Stimulated activated CD4-positive, alpha-beta T cell treated with anti-CD3 and anti-CD28 coated beads, Interleukin-2, amount 100 ng/mL, for 24 hours (primary cell): ENCODE measurements at places on chromosomes 13 and 19.

- DNase-seq = no peak
Observed at GRCh38 chr13:25429466-25429865, 57.7 kb downstream of the ATP8A2 start.

DNA sequence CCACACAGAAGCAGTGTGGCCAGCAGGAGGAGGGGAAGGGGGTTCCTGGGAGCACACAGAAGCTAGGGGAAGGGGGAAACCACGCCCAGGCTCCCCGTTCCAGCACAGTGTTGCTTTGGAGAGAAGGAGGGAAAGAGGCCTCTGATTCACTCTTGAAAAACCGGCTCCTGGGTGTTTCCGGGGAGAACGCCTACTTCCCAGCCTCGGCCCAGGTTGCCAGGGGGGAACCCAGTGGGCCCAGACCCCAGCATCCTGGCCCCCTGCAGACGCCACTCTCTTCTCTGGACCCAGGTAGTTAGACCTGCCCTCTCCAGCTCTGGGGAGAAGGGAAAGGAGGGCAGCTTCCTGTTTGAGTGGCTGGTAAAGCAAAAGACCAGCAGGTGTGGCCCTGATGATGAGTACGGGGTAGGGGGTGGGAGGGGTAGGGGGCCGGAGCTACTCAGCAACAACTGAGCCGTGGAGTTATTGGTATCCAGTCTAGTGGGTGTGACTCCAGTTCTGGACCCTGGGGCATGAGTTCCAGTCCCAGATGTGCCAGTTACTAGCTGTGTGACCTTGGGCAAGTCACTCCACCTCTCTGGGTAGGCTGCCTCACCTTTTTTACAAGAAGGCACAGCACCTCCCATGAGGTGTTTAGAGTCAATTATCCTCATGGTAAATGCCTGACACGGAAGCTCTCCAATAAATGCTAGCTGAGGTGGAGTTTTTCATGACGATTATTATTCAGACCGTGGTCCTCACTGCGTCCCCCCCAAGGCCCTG, 836 bp downstream of the GIPC1 start:
- DNase-seq = no peak

GRCh38 chr13:113045251-113046127, 60.1 kb upstream of the F7 start:
- DNase-seq = no peak

DNA sequence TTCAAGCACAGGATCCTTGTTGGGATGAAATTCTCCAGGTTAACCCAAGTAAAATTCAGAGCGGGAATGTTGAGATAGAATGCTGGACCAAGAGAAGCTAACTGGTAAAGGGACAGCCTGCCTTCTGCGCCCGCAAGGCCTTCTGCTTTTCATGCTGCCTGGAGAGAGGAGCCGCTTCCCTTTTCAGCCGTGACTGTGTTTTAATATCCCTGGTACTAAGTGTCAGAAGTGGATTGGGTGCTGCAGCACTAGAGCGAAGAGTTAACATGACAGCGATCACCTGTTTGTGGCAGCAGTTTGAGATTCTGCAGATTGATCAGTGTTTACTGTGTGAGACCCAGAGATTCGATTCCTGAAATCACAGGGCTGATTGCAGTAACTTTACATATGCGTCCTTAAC, 197.4 kb upstream of the ZNF536 start:
- no peak for DNase-seq

- no peak for DNase-seq
Observed at GRCh38 chr19:15922021-15922420, 12.3 kb downstream of the CYP4F11 start.

DNA sequence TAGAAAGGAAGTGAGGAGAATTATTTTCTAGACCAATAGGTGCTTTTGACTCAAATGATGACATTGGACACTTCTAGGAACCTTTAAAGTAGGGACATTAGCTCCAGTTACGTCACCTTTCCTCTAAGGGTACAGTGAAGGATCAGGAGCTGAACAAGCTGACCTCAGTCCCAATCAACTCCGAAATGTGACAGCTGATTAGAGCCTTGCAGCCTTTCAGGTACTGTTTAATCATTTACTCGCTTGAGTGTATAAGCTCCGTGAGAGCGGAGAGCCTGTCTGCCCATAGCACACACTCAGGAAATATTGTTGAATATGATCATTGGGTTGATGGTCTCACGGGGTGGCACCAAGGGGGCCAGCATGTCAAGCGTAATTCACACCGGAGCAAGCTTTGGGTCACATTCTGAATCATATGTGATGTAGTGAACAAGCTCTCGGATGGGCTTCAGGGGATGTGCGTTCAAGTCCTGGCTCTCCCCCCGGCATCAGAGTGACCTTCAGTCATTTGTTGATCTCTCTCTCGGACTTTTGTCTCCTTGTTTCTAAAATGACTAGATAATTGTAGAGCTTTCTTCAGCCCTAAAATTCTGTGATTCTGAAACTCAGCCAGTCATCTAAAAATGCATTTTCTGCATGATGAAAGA, 141.9 kb downstream of the ZIC5 start:
- no peak for DNase-seq

- DNase-seq = peak; percentile 64
Observed at GRCh38 chr19:41993612-41994483, at the start of gene ATP1A3. TSS of gene ATP1A3 (minus strand) at chr19:41994230. CDS start at chr19:41994076, 154 bp downstream.

DNA sequence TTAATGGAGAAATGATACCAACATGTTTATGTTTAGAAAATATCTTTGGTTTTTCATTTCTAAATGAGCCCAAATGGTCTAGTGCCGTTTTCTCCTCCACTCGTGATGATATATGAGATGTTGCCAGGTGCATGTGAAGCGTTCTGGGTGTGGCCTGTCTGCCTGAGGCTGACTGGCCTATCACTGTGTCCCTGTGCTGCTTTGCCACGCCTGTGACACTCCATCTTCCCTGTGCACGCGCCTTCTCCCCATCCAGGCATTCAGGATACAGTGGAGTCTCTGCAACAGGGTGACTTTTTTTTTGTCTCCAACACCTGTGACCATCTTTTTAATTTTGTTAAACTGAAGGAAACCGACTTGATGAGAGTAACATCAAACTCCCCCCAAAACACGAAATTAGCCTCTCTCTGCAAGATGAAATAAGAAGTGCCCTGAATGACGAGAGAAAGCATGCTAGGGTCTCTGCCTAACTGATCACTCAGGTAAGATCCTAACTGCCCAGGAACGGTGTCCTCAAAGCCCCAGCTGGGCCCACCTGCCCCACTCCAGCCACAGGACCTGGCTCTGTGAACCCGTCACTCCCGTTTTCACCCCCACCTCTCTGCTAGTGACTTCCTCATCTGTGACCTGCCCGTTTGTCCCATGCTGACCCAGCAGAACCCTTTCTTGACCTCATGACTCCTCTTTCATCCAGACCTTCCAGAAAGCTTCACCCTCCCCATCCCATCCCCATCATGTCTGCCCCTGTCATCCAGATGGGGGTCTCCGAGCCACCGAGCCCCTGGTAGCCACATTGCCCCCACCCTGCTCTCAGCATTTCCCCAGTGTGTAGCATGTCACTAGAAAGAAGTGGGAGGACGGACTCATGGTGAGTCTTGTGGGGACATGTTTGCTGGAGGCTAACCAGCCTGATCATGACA, 33.2 kb upstream of the TFDP1 start:
- no peak for DNase-seq

GRCh38 chr13:88118952-88119351, 447.8 kb downstream of the SLITRK5 start:
- no peak for DNase-seq

DNA sequence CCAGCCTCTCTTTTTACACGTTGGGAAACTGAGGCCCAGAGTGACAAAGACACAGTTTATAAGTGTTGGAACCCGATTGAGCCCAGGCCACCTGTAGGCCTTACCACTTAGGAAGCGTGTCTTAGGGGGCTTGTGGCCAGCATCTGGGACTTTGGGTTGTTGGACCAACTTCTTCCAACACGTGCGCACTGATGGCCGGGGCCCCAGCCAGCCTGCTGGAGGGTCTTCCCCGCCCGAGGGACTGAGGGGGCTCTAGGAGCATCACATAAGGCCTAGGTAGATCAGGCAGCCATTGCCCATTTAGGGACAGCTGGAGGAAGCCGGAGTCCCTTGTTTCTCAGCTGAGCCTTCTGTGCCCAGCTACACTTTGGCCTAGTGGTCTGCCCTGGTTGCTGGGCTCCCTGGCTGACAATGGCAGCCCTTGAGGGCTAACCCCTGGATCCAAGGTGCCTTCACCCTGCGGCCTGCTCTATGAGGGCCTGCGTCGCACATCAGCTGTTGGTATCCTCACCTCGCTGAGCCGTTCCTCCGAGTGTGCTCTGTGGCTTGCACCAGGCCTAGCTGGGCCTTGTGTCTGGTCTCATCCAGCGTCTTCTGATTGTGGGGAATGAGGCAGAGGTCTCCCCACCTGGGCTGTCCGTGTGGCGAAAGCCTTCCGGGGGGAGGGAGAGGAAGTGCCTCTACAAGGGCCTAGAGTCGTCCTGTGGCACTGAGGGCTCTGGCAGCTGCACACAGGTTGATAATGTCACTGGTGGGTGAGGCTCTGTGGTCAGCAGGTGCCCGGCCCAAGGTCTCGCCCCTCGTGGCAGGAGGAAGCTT, 1.2 kb downstream of the RAB11B start:
- no peak for DNase-seq

DNA sequence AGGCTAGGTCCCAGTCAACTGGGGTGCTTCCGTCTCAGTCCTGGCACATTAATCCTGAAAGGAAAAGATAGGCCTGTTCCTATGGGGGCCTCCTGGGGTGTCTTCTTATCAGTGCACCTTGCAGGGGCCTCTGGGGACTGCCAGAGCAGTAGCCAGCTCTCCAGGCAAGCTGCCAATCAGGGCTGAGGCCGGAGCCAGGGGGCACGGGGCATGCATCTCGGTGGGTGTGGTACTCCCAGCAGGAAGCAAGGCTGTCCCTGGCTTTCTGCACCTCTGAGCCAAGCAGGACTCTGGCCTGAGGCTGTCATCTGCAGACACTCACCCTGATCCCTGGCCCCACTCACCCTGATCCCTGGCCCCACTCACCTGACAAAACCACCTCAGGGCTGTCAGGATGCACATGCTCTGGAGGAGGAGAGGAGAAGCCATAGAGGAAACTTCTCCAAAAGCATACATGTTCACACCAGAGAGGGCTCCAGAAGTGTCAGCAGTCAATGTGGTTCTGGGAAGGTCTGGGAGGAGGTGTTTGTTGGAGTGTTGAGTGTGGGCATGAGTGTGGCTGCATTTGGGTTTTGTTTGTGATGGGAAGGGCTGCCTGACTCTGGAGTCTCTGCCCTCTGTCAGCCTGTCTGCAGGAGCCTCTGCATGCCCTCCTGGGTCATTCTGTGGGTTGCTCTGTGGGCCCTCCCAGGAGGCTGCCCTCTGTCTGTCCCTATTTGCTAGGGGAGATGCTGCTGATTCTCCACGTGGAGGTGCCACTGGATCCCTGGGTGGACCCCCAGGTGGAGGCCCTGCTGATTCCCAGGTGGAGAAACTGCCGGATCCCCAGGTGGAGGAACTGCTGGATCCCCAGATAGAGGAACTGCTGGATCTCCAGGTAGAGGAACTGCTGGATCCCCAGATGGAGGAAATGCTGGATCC, 22.7 kb upstream of the KCTD15 start:
- no peak for DNase-seq

- no peak for DNase-seq
Observed at GRCh38 chr13:67120872-67121531, 109.1 kb downstream of the PCDH9 start.

DNA sequence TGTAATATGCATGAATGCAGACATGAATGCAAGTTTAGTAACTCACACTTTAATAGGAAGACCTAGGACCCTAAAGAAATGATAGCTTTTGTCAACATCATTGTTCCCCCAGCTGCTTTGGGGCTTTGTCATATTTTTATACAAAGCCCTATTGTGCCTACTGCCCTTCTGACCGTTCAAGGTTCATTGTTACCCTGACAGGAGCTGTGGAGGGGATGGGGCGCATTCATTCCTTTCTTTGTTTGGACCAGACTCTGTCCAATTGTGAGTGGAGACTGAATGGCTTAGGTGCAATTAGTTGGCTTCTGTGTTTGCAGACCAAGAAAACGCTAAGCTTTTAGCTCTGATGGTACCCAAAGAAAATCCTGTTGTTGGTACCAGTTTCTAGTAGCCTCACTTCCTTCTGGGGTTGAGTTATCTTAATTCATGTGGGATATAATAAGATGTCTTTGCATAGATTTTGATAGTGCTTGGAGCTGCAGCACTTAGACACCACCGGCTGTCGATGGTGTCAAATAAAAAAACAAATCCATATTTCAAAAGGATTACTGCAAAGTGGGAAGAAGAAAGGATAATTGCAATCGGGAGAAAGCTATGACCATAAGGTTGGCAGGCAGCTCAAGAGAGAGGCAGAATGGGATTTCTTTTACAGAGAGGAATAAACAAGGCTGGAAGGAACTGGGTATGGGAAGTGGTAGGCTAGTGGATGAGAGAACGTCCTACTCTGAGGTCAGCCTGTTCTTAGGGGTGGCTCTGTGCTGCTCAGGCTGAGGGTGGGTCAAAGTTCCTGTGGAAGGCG, 133.9 kb upstream of the TMTC4 start:
- no peak for DNase-seq

DNA sequence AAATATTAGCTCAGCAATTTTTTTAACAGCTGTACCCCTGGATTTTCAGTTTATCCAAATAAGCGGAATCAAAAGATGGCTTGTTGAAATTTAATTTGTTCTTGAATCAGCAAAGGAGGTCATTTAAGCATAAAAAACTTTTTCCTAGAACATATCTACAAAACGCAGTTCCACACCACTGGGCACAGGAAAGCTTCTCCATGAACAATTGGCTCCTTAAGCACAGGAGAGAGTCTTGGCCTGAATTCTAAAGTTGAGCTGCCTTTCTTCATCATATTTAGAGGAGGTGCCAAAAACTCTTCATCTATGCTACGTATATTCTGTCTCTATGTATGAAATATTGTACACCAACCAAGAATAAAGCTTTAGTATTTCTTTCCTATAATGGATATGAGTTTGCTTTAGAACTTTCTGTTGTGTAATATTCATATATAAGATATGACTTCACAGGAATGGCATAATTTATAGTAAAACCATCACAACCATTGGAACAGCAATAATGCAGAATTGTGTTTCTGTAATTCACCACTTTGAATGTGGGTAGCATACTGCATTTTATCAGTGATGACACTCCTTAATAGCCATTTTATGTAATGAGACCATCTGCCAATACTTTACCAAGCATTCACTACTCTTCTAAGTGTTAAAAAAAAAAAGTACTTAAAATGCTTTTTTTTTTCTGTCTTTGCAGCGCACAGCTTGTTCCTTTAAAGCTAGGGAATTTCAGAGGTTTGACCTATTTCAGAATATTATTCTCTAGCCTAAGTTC, 263.7 kb downstream of the SLITRK6 start:
- no peak for DNase-seq
